Suppressor macrophage (primary cell): ENCODE measurements at places on chromosomes 11 and 22.

GRCh38 chr11:69472541-69473275 is 8.8 kb upstream of the LINC01488 start:
- DNase-seq, result no peak

DNA sequence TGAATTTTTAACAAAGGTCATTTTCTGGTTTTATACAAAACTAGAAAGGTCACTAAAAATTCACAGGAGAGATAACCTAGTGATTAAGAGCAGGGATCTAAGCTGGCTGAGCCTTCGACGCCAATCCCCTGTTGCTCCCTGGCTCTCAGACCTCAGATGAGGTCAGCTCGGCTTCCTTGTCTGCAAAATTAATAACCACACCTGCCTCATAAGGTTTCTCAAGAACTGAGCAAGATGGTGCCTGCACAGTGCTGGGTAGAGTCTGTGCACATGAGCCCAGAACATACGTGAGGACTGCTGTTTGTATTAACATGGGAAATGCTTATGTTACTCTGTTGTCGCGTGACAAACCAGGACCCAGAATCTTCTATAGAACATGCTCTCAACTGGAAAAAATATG is 24.4 kb upstream of the CD5 start:
- DNase-seq, result no peak

- no peak for DNase-seq
These were observed 279.3 kb downstream of the CASP12 start for GRCh38 chr11:104618954-104619353.

- no peak for DNase-seq
These were observed 6.2 kb upstream of the FTH1 start for GRCh38 chr11:61973476-61974162.

DNA sequence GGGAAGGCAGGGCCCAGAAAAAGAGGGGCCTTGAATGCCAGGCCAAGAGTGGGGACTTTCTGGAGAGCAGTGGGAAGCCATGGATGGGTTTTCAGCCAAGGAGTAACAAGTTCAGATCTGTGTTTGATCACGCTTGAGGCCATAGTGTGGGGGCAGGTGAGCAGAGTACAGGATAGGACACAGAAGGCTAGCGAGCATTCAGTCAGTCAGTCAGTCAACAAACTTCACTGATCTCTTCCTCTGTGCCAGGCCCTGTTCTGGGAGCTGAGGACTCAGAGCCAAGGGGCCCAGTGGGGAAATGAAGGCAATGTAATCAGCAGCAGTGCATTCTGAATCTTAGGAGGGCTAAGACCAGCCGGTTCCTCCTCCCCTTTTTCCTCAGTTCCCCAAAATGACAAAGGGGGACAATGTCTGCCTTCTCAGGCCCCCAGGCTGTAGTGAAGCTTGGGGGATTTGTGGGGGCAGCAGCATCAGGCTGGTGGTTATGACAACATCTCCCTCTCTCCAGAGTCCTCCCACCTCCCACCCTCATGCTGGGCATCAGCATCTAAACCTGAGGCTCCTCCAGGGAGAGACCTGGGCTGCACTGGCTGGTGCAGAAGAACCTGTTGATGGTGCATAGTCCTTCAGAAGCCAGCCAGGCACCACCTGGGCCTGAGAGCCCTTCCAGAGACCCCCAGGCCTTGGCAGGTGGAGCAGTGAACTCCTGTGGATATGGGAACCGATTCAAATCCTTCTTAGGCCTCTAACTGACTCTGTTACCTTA is 42.9 kb upstream of the TPBGL start:
- no peak for DNase-seq

- DNase-seq, result no peak
These were observed 12.2 kb downstream of the NCF4 start for GRCh38 chr22:36872866-36873498.

GRCh38 chr22:28013611-28014010 is 94.6 kb upstream of the PITPNB start:
- DNase-seq, result no peak

- no peak for DNase-seq
These were observed 54.3 kb downstream of the TSPAN18 start for GRCh38 chr11:44780940-44781631.

GRCh38 chr11:120634706-120635105 is 123.2 kb downstream of the GRIK4 start:
- no peak for DNase-seq

- DNase-seq, result peak; percentile 17
These were observed 852.6 kb upstream of the RAG2 start for GRCh38 chr11:37450613-37451012.

DNA sequence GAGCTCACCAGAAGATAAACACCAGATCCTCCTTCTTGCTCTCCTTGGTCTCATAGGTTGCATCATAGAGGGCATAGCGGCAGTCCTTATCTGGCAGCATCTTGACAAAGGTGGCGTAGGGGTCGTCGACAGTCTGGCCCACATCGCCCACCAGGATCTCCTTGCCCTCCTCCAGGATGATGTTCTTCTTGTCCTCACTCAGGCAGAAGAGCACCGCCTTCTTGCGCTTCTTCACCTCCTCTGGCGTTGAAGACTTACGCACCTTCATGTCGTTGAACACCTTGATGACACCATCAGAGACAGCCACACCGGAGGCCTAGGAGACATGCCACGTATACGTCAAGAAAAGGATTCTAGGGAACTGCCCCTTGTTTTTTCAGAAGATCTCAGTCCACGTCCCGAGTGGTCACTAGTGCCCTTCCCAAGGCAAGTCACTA is 2.0 kb downstream of the CFL1 start:
- DNase-seq, result no peak

GRCh38 chr11:88697139-88697538 is 359.6 kb upstream of the CTSC start:
- DNase-seq, result no peak

DNA sequence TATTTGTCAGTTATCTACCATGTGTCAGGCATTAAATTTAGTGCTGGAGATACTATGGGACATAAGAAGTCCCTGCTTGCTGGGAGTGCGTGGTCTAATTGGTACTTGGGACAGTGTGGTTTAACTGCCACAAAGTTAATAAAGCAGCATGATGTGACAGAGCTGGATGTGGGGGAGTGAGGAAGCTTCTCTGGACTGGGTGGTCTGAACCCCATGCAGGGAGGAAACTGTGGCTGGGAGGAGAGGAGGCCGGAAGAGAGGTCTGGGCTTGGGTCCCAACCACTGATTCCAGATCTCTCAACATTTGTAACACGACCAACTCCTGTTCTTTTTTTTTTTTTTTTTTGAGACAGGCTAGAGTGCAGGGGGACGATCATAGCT is 37.1 kb downstream of the ST3GAL4 start:
- DNase-seq, result no peak

GRCh38 chr11:100459811-100460210 is 227.3 kb upstream of the ARHGAP42 start:
- no peak for DNase-seq

- no peak for DNase-seq
These were observed 50.2 kb downstream of the SMIM38 start for GRCh38 chr11:69205743-69206612.

DNA sequence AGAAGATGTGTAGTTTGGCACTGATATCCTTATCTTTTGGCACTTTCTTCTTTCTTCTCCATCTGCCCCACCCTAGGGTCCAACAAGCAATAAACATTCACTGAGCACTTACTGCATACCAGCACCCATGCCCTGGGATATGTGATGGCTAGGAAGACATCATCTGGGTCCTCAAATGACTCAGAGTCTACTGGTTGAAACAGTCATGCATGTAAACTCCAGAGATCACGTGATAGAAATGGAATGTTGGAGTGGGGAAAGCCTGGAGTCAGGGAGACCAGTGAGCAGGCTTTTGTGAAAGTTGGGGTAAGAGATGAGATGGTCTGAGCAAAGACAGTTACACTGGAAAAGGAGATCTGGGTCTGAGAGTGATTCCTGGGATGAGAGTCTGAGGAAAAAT is 724.9 kb upstream of the TENM4 start:
- no peak for DNase-seq

GRCh38 chr11:120244476-120245365 is 4.8 kb downstream of the POU2F3 start:
- no peak for DNase-seq

- DNase-seq, result no peak
These were observed 83.1 kb downstream of the VPREB1 start for GRCh38 chr22:22327723-22328122.

DNA sequence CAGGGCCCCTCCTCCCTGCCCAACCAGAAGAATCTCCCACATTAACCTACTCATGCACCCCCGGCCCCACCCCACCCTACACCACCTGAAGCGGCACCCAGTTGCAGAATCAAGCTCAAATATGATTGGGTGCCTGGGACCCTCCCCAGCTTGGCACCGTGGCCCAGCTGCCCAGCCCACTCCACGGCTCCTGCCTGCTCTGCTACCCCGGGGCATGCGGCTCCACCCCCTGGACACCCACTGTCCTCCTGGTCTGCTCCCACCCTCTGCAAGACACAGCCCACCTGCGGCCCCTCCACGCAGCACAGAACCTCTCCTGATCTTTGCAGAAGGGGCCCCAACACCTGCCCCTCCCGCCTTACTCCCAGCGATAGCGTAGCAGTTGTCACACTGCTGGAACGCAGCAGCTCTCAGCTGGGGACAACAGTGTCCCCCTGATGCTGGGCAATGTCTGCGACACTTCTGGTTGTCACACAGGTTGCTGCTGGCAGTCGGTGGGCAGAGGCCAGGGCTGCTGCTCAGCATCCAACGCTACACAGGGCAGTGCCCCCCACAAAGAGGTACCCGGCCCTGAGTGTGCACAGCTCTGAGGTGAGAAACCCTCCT is 32.0 kb upstream of the TESMIN start:
- DNase-seq, result no peak

DNA sequence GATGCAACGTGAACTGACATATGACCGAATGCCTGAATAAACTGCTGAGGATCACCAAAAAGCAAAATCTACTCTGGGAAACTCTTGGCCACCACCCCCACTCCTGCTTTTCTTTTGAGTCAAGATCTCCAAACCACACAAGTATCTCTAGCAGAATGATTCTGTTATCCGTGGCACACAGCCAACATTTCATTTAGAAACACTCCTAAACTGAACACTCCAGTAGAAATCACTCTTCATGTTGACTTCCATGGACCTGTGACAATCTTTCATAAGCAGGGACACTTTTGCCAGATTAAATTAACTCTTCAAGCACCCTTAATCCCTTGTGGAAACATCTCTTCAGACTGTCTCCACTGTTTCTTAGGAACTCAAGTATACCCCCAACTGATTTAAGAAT is 44.4 kb downstream of the VSIG10L2 start:
- DNase-seq, result no peak

- no peak for DNase-seq
These were observed 9.9 kb upstream of the GNB1L start for GRCh38 chr22:19864538-19865106.

DNA sequence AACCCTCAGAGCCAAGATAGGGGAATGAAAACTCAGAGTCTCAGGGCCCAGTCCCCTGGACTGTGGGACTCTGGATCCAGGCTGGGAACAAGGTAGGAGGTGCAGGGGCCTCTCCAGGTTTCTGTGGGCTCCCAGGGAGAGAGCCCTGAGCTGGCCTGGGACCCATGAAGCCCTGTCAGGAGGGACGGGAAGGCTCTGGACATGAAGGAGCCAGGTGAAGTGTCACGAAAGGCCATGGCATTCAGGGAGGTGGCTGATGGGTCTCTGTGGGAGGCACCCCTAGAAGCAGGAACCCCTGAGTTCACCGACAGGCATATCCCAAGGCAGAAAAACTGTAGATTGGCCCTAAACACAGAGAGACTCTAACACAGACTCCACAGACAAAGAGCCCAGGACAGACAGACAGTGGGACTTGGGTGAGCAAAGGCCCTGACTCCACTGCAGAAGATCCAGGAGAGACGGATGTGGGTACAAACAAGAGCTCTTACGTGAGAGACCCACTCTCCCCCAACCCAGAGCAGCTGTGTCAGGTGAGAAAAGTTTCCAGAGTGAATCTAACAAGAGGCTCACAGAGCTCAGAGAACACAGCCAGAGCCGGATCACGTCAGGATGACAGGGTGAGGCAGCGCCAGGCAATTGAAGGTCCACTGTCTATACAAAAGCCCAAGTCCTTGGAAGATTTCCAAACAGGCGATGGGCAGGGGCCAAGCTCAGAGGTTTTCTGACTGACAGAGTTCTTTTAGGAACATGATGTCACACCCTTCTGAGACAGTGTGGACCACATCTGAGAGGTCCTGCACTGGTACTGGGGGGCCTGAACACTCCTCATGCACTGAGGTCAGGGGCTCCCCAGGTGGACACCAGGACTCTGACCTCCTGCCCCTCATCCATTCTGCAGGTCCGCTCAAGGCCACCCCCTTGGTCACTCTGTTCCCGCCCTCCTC is 27.4 kb downstream of the IGLL5 start:
- no peak for DNase-seq

GRCh38 chr22:21861264-21861848 is 6.1 kb downstream of the MAPK1 start:
- DNase-seq, result no peak

DNA sequence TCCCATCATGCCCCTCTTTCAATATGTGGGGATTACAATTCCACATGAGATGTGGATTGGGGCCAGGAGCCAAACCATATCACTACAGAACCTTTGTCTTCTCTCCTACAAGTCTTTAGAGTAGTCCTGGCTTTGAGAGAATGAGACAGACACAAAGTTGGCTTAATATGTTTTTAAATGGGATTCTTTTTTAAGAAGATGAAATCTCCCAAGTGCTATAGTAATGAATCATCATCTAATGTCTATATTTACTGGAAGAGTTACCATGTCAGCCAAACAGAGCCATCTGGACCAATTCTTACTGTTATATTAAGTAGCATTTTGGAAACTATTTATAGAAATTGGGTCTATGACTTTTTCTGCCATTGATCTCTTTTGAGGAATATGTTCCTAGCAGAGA is 38.1 kb upstream of the CARD18 start:
- no peak for DNase-seq

DNA sequence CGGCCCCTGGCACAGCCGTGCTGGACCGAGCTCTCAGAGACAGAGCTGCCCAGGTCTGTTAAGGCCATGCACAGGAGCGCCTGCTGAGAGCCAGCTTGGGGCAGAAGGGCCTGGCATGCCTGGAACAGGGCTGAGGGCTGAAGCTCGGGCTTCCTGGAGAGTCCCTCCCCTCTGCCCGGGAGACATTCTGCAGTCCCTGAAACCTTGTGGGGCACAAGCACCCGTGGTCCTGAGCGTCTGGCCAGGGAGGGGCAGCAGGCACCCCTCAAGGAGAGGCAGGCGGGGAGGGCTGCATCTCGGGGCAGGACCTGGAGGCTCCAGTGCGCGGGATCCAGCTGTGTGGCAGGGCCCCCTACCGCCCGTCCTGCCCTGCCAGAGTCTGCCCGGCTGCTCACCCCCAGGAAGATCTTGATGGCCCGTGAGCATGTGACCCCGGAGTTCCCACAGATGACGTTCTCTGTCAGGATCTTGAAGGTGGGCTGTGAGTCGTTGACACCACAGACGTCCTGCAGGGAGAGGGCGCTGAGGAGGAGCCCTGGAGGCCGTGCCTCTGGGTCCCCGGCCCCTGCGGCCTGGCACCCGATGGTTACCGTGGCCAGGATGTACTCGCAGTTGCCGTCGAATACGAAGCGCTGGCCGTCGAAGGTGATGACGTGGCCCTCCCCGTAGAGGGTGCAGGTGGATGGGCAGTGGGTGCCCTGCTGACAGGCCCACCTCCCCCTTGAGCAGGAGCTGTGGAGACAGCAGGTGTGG is 10.9 kb downstream of the MUC6 start:
- no peak for DNase-seq
